CD4-positive, alpha-beta T cell treated with Interleukin-4 for 4 hours (primary cell): ENCODE measurements at places on chromosomes 3 and 15.

- no peak for DNase-seq
Observed at GRCh38 chr3:148642616-148643015, 55.1 kb upstream of the AGTR1 start.

- DNase-seq: no peak
Observed at GRCh38 chr3:89145995-89146394, 38.6 kb downstream of the EPHA3 start.

DNA sequence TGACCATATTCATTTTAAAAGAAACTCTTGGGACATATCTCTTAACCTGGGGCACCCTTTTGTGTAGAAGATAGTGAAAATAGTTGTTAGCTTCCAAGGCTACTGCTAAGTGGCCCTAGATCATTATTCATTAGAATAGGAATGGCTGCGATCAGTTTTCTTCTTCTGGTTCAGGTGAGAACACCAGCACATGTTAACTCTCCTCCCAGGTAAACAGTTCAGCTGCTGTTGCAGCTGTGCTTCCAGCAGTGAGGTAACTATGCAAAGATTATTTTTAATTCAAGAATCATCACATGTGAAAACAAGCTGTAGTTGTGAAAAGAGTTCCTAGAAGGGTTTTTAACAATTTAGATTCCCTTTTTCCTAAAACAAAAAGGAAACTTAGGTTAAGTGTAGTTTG is 43.3 kb downstream of the ZPLD1 start:
- DNase-seq: no peak

- no peak for DNase-seq
Observed at GRCh38 chr3:27354161-27354560, 15.0 kb downstream of the NEK10 start.

DNA sequence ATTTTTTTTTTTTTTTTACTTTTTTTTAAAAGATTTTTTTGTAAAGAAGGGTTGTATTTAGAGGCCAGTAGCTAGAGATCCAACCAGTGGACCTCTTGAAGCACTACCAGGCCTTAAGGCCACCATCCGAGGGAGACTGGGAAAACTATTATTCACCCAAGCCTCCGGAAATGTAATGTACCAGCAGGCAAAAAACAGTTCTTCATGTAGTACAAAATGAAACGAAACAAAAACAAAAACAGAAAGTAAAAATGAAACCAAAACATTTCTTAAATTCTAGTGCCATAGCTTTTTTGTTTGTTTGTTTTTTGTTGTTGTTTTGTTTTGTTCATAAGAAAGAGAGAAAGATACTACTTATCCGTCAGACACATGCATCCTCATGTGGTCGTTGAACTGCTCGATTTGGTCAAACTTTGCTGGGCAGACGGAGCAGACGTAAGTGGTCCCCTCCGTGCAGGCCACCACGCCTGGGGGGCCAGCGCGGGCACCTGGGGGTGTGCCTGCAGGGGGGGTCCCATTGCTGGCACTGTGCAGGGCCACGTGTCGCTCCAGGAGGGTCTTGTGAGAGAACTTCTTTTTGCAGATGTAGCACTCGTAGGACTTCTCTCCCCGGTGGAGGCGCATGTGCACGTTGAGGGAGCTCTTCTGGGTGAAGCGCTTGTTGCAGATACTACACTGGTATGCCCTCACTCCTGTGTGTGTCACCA is 45.0 kb downstream of the TIGIT start:
- peak; percentile 51 for DNase-seq

DNA sequence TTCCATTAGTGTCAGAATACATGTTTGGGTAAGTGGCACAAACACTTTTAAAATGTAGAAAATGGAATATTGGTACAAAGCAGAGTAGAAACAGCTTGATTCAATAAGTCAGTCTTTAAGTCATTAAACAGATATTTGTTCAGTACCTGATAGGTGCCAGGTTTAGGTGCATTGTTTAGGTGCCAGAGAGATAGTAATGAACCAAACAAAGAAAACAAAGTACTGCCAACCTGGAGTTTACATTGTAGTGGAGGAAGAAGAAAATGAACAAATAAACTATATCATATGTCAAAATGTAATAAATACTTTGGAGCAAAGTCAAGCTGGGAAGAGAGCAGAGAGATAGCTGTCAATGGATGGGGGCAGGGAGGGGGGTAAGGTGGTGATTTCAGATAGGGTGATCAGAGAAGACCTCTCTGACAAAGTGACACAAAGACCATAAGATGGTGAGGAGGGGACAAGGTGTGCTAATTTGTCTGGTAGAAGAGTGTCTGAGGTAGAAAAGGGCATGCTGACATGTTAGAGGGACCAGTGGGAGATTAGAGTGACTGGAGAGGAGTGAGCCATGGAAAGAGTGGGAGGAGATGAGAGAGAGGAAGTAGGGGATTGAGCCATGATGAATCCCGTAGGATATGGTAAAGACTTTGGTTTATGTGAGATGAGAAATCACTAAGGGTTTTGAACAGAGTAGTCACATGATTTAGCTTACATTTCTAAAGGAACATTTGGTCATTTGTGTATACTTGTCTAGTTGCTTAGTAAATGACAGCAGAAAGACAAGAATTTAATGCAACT is 128.2 kb downstream of the UBE2E2 start:
- no peak for DNase-seq

DNA sequence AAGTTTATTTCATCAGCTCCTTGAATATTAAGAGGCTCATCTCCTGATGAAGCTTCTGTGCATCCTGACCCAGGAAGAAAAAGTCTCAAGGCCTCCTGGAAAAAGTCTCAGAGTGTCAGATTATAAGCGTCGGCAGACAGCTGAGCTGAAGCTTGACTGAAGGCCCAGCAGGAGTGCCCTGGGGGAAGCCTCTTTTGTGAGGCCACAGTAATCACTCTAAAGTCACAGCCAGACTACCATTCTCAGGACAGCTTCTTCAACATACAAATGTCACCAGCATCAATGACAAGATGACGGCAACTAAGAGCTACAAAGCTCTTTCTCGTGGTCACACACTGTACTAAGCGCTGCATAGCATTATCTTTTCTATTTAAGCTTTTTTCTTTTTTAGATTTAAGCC is 72.7 kb upstream of the LRRN1 start:
- no peak for DNase-seq

DNA sequence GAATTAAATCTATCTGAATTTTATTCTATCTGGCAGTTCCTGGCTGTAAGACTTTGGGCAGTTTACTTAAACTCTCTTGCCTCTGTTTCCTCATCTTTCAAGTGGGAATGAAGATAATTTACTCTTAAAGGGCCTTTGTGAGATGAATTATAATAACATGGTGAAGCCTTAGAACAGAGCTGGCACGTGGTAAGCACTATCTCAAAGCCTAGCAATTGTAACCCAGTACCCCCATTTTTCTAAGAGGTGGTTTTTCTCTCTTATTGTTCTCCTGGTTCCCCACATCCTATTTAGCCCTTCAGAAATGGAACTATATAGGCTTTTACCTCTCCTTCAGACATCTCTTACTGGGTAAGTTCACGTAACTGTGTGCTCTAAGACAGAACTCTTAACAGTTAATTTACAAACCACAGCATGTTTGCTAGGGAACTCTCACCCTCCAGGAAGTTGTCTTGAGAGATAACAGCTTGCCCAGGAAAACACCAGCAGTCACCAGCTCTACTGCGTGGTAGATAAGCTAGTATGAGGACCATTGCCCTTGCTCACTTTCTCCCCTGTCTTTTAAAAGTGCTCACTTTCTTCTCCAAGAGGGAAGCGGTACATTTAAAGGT is 12.3 kb upstream of the CRBN start:
- DNase-seq: peak; percentile 49

DNA sequence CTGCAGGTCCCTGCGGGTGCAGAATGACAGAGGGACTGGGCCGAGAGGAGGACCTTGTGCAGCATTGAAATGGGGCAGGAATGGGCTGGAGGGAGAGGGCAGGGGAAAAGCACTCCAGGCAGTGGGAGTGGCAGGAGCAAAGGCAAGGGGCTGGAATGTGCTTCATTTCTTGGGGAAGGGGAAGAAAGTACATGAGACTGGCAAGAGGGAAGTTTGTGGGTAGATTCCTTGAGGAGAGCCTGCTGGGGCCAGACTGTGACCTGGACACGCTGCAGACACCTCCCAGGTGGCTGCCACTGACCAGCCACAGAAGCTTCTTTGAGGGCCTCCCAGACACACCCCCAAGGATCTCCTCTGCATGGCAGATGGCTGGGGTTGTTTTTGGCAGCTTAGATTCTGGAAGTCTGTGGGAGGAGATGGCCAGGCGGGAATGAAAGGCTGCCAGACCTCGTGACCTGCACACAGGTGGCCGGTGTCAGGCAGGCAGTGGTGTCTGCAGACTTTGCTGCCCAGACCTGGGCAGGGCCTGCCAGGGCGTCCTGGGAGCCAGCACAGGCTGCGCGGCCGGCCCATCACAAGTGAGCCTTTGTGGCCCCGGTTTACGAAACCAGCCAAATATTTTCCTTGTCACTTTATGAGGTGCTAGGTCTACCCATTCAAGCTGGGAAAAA is 53.1 kb downstream of the SPSB4 start:
- no peak for DNase-seq

- DNase-seq: no peak
Observed at GRCh38 chr3:12308517-12308916, 19.6 kb downstream of the PPARG start.

GRCh38 chr3:39808467-39809180 is 785 bp upstream of the MYRIP start:
- no peak for DNase-seq

DNA sequence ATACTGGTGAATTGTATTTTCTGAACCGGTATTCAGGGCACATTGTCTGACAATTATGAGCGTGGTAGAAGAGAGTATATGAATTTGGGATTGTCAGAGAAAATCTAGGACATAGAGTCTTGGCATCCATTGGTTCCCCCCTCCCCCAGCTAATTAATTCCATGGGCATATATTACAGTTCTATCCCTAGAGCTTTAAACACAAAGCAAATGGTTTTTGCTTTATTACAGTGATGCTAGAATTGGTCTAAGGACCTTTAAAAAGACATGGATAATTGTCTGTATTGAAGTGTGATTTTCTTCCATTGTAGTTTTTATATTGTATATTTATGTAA is 91.3 kb downstream of the FNDC3B start:
- no peak for DNase-seq

DNA sequence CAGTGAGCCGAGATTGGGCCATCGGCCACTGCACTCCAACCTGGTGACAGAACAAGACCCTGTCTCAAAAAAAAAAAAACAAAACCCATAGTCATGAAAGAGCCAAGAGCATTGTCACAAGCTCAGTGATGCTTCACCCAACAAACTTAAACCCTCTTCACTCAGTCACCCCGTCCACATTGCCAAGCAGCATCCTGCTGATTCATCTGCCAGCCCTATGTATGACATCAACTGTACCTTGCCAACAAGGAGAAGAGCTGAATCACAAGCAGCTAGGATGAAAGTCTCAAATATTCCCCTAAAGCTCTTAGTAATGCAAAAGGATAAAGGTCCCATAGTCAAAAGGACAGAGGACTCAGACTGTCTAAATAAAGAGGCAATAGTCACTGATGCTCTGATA is 90.0 kb downstream of the ANO10 start:
- no peak for DNase-seq

DNA sequence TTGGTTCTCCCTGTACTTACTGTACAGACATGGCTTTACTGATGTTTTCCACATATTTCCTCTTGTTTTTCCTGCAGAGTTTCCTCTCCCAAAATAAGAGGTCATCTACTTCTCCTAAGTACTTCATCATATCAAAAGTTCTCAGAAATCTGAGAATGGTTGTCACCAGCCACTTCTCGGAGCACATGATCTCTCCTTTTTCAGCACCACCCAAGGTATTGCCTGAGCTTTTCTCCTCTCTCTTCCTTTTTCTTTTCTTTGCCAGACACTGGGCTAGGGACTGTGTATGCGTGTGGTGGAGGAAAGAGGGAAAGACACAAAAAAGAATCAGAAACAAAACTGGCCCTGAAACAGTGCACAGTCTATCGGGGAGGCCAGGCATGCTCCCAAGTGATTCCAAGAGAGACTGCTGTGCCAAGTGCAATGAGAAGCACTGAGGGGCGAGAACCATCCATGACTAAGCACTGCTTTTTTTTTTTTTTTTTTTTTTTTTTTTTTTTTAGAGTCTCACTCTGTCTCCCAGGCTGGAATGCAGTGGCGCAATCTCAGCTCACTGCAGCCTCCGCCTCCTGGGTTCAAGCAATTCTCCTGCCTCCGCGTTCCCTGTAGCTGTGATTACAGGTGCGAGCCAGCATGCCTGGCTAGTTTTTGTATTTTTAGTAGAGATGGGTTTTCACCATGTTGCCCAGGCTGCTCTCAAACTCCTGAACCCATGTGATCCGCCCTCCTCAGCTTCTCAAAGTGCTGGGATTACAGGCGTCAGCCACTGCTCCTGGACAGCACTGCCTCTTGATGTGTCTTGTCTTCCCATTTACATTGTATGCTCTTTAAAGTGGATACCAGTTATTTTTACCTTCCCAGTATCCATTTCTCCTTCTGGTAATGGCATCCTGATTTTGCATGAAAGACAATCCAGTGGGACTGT is 194.0 kb upstream of the FEZF2 start:
- no peak for DNase-seq

DNA sequence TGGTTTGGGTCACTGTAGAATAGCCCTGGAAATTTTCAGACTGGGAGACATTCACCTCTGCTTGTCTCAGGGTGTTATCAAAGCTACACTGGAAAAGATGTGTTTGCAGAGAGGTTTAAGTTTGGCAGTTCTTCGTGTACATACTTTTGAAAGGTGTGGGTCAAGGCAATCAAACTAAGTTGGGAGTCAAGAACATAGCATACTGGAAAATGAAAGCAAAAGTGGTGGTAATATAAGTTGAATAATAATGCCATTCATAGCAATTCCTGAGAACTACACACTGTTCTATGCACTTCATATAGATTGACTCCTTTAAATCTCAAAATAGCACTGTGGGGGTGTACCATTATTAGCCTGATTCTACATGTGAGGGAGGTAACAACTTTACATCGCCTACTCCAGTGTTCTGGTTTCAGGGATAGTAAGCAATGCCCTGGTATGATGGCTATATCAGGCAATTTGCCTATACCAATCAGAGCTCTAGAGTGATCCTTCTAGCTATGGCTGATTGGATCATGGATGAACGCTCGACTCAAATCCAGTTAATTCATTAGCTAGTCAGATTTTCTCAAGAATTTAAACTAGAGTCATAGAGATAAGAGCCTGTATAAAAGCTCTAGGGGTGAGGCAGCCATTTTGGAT is 44.6 kb upstream of the RASGRP1 start:
- peak; percentile 8 for DNase-seq

DNA sequence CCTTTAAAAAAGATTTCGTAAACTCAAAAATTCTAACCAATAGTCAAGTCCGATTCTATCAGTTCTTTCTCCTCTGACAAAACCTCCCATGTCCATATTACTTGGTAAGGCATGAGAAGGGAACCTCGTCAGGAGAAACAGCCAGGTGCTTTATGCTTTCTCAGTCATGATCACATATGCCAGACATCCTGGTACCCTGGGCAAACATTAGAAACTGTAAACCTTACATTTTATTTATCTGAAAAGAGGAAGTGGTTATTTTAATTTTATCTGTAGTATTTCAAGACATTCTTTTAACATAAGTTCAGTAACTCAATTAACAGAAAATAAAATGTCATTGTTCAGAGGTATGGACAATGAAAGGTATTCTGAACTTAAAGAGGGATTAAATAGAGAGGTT is 474.8 kb upstream of the GBE1 start:
- DNase-seq: no peak

- DNase-seq: no peak
Observed at GRCh38 chr3:123536153-123536895, 48.5 kb downstream of the HACD2 start.
